Vagina (tissue), 2 donors: ENCODE measurements at places on chromosomes 3 and 15.

DNA sequence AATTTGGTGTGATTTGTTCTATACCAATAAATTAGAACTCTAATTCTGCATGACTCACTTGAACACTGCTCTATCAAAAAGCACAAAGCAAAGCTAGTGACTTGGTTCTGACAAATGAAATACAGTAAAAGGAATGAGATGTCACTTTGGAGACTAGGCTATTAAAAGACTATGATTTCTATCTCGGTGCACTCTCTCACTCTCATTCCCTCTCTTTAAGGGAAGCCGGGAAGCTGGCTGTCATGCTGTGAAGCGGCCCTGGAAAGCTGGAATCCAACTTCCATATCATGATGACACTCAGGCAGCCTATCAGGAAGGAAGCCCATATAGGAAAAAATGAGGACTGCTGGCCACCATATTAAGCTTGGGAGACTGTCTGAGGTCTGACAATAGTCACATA, 590.1 kb upstream of the CBLB start:
- DNase-seq: no peak

- no peak for DNase-seq
Measured at GRCh38 chr3:55891106-55891505, 404.0 kb upstream of the WNT5A start.

DNA sequence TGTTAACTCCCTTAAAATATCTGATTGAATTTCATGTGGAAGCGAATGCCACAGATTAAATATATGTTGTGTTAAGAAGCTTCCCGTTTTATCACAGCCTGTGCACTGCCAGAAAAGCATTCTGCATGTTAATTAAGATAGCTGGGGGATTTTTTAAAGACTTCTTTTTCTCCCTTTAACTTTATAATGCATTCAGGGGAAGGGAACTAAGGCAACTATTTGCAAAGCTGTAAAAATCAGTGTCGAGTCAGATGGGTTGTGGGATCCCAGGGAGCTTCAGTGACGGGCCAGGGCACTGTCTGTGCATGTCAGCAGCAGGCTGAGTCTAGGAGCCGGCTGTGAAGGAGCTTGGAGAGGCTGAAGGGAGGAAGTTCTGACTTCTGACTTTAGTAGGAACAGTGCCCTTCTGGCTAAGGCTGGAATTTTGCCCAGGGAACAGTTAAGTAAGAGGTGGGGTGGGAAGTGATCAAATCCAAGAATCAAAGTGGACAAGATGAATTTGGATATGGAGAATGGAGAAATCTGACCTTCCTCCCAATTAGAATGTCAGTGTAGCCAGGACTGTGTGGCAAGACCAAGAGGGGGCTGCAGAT, 77.7 kb downstream of the ABHD5 start:
- DNase-seq: no peak

GRCh38 chr15:65373163-65373651, 4.6 kb downstream of the IGDCC3 start:
- DNase-seq: no peak

GRCh38 chr15:40454904-40455391, 14.2 kb downstream of the BAHD1 start:
- no peak for DNase-seq
